Type B pancreatic cell (in vitro differentiated cells): ENCODE measurements at places on chromosomes 13 and 19.

GRCh38 chr13:44407891-44408290 is 34.3 kb downstream of the SERP2 start:
- DNase-seq, result no peak

- no peak for DNase-seq
These were observed 223.8 kb downstream of the MAB21L1 start for GRCh38 chr13:35252536-35253205.

- DNase-seq, result no peak
These were observed 497.1 kb downstream of the DCT start for GRCh38 chr13:93982179-93982918.

DNA sequence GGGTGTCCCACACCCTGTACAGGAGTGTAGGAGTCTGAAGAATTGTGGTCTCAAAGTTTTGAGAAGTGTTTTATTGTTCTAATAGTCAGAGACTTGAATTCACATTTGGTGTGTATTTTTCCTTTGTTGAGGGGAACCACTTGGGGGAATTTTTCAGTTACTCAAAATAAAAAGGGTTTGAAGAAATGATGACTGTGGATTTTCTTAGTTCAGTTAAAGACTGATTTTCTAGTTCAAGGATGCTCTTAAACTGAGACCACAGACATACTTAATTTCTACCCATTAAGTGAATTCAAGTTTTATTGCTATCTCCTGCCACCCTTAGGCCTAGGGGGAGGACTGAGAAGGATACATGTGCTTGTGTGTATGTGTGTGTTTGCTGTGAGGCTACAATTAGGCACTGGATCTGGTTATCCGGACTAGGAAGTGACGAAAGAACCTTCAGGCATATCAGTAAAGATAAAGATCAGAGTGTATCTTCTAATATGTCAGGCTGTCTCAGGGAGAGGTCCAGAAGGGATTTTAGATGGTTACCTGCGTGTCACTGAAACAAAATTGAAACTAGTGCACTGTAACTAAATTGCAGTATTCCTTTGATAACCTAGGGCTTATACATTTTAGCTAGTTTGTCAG is 234.9 kb upstream of the DACH1 start:
- no peak for DNase-seq

DNA sequence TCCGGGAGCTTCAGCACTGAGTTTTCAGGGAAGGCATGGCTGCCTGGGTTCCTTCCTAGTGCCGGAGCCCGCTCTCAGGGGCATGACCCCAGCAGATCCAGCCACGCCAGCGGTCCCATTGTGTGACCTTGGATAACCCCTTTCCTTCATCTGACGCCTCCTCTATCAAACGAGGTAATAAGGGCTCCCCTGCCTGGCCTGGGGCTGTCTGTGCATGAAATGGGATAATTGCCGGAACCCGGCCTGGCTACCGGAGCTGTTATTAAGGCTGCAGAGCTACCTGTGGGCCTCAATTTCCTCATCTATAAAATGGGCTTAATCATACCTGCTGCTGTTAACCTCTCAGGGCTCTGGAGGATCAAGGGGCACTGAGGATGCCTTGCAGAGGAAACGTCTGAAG is 18.3 kb upstream of the NFIC start:
- DNase-seq, result no peak

GRCh38 chr13:111165241-111166010 is 50.3 kb downstream of the ARHGEF7 start:
- DNase-seq, result no peak

- DNase-seq, result no peak
These were observed 99.0 kb upstream of the MCF2L start for GRCh38 chr13:112870051-112870331.

GRCh38 chr13:73069206-73069805 is 10.5 kb downstream of the KLF5 start:
- DNase-seq, result no peak
